Stimulated activated CD4-positive, alpha-beta T cell treated with anti-CD3 and anti-CD28 coated beads, Interleukin-4, amount 100 ng/mL, for 48 hours (primary cell): ENCODE measurements at places on chromosomes 2 and 18.

- DNase-seq: no peak
Observed at GRCh38 chr2:182821182-182821581, 45.3 kb downstream of the FRZB start.

- DNase-seq: no peak
Observed at GRCh38 chr2:71786291-71787107, 333.1 kb downstream of the DYSF start.

DNA sequence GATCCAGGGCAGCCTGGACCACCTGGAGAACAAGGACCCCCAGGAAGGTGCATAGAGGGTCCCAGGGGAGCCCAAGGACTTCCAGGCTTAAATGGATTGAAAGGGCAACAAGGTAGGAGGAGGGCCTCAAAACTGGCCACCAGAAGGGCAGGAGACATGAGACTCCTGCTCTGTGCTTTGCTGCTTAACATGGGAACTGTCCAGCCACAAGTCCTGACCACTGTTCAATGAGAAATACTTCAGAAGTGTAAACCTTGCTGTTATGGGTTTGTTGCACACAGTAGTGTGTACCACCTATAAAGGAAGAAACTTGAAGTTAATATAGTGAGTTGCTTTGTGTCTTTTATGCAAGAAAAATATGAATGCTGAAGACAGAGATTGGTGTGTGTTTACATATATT is 44.2 kb upstream of the MFF start:
- DNase-seq: no peak

DNA sequence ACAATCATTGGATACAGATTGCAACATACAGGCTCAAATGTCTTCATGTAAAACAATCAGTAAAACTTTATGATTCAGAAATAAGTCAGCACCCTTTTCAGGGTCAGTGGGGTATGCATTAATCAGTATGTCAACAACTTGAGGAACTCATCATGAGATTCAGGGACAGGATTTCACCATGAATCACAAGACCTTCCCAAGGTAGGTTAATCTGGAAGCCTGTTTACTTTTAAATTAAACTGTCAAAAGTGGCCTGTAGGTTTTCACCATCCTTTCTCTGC is 104.8 kb downstream of the SP100 start:
- no peak for DNase-seq

DNA sequence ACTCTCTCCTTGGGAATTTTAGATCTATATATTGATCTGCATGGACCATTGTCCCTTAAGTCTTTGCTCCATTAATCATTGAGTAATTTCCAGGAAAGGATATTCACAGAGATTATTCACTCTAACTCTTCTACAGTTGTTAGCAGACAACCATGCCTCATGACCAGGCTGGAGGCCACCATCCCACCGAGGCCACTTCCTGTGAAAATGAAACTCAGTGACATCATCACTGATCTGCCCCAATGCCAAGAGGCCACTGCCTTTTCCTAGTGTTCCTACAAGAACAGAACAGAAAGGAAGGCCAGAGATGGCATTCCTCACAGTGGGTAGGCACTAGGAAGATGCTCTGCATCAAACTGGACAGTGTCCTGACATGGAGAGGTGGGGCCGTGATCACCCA is 161.3 kb downstream of the DTNA start:
- no peak for DNase-seq

- no peak for DNase-seq
Observed at GRCh38 chr2:164847981-164848741, 6.5 kb upstream of the COBLL1 start.

GRCh38 chr2:74239346-74239745 is 40.9 kb downstream of the MTHFD2 start:
- DNase-seq: no peak

DNA sequence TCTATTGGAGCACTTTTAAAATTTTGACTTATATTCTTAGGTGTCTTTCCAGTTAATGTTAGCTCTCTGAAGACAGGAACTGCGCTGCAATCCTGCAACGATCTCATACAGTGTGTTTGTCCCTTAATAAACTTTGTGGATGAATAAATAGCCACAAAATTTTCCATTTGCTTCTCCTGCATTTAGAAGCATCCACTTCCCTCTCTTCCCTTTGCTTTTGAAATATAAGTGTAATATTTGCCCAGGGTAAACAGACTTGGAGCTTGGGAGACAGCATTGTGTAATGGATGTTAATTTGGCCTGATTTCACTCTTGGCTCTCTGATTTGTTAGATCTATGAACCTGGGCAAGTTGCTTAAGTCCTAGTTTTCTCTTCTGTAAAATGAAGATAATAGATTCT is 58.2 kb upstream of the CD28 start:
- DNase-seq: no peak

DNA sequence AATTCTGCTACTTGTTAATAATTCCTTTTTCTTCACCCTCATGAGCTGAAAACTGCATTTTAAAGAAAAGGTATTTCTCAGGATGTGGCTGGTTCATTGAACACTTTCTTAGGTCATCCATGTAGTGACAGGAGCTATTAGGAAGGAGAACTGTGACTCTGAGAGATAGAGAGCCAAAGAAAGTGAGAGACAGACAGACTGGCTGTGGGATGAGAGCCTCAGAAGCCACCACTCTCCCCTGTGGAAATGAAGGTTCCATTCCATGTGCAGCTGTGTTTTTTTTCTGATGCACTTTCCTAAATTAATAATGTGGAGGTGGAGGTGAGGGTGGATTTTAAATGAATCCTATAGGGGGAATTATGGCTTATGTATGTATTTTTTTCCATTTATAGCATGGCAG is 113.3 kb downstream of the FAM210A start:
- no peak for DNase-seq

- no peak for DNase-seq
Observed at GRCh38 chr2:205988274-205988673, 97.7 kb downstream of the INO80D start.

GRCh38 chr2:167331636-167332232 is 443.5 kb downstream of the XIRP2 start:
- DNase-seq: no peak

DNA sequence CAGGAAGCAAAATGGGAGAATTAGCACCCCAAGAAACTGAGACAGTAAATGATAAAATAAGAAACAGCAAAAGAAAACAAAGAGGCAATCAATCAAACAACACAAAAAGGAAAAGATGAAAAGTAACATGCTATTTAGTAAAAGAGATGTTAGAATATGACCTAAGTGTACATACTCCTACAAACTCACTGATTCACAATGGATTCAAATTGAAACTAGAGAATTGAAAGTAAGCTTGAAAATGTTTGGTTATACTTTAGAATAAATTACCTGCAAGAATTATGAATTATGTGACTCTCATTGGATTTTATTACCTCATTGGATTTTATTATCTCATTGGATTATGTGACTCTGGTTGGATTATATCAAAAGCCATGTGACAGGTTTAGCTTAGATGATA is 22.8 kb upstream of the CCNYL1 start:
- DNase-seq: no peak

DNA sequence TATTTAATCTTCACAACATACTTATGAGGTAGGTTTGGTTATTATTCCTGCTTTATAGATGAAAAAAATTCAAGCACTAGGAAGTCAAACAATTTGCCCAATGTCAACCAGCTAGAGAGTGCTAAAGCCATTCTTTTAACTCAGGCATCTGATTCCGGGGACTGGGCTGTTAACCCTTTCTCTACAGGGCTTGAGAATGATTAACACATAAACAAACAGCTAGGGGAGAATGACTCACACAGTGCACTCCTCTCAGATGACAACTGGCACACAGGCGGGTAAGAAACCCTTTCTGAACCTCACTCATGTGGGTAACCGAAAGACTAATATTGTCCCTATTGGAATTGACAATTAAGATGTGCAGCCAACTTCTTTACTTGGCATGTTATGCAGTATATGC is 86.3 kb upstream of the FSHR start:
- no peak for DNase-seq

DNA sequence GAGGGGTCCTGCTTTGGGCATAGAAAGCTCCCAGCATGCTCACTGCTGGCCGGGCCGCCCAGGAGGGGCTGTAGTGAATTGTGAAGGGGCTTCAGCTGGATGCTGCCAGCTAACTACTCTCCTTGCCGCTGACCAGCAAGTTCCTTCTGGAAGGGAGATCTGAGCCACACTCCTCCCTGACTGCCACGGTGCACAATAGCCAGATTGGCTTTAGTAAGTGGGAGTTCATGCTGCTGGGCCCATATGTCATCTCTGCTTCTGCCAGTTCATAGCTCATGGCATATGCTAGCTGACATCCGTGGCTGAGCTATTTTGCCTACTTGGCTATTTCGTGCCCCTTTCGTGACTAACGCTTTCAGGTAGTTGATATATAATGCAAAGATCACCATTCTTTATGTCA is 51.6 kb upstream of the ROCK2 start:
- no peak for DNase-seq

- no peak for DNase-seq
Observed at GRCh38 chr2:8593243-8593642, 88.6 kb upstream of the ID2 start.

GRCh38 chr18:68484241-68484640 is 230.7 kb downstream of the TMX3 start:
- no peak for DNase-seq

DNA sequence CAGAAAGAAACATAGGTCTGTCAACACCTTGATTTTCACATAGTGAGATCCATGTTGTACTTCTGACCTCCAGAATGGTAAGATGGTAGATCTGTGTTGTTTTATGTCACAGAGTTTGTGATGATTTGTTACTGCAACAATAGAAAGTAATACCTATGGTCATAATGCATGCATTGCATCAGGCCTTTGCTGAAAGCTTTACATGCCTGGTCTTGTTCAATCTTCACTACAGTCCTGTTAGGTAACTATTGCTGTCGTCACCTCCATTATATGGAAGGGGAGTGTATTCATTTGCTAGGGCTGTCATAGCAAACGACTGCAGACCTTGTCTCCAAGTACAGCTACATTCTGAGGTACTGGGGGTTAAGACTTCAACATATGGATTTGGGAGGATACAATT is 243.5 kb downstream of the ANAPC1 start:
- DNase-seq: no peak

GRCh38 chr2:11967946-11968465 is 221.6 kb downstream of the LPIN1 start:
- DNase-seq: no peak

GRCh38 chr2:4930704-4931103 is 761.5 kb upstream of the SOX11 start:
- no peak for DNase-seq

- no peak for DNase-seq
Observed at GRCh38 chr18:22250026-22250425, 80.6 kb downstream of the GATA6 start.

DNA sequence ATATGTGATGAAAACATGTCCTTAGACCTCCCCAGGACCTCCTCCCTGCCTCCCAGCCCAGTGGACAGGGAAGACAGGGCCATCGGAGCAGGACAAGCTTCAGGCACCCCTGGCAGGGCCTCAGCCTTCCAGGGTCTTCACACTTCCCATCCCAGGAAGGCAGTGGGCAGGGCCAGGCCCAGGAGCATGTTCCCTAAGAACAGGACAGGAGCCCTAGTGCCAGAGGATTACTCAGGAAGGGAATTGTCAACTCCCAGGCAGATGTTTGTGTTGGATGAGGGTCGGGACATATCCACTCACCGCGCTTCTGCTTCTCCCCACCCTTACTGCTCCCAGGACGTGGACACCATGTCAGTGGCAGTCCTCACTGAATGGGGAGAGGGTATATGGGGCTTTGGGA is 138.9 kb downstream of the TNS1 start:
- no peak for DNase-seq

GRCh38 chr2:20015482-20016083 is 3.1 kb upstream of the MATN3 start:
- DNase-seq: no peak

DNA sequence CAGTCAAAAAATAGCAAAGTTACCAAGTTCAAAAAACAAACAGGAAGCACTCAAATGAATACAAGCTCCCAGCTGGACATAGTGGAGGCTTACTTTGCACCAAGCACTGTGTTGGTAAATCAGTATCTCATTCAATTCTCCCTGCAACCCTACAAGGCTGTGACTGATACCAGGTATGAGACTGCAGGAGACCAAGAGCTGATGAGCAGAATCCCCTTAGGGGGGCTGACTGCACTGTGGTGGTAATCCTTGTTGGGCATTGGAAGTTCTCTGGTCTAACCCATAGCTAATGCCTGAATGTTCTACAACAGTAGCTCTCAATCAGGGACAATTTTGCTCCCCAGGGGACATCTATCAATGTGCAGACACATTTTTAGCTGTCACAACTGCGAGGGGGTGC is 26.0 kb downstream of the CDH2 start:
- DNase-seq: no peak

DNA sequence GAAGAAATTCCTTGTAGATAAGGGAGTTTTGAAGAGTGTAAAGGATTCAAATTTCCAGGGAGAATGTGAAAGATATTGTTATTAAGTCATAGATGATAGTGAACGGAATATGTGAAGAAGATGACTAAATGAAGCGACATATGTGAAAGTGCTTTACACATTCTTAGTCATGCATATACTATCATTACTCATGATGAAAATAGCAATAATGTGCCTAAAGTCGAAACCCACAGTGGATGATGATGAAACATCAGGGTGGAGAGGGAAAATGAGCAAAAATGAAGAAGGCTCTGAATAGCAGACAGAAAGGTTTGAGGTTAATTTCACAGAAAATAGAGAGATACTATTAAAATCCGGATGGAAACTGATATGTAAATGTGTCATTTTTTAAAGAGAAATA is 1237.1 kb downstream of the LRP1B start:
- no peak for DNase-seq

DNA sequence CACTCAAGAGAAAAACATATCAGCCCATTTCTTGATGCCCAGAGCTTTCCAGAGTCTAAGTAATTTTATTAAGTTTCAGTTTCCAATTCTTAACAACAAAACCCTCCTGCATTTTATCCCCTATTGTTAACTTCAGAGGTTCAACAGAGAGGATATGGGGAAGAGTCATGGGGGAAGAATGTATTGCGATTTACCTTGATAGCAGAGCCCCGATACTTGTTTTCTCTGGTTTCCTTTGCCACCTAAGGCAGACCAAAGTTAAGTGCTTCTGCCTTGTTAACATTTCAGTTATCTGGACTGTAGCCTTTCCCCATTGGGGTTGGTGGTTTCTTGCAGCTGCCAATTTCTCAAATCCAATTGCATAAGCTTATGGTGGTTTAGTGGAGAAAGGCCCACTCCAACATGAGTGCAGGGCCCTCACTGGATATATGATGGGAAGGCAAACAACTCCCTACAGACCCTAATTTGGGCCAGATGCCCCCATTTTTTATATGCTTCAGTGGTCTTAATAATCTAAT is 82.0 kb upstream of the ITGB6 start:
- DNase-seq: no peak

- DNase-seq: no peak
Observed at GRCh38 chr2:75707901-75708300, 2.8 kb downstream of the GCFC2 start.

DNA sequence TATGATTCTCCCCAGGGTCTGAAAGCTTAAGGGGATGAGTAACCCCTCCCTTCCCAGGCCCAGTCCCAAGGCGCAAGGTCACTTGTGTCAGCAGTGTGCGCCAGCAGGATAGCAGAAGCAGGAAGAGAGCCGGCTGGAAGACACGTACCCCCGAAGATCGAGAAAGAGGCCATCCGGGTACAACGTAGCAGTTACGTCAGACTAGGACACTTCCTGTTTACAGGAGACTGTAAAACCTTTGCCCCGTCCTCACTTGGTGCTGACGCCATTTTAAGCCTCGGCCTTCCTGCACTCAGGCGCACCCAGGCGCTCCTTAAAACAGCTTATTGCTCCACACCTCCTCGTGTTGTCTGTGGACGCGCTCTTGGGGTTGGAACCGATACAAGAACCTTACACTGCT is 6.5 kb downstream of the CRYGB start:
- DNase-seq: no peak
